ENCODE measurements at places on chromosomes 7 and 10.
A peak's percentile ranks its signal among the peaks of the same experiment; 100 is the strongest.

GRCh38 chr10:33335551-33335800 is 1.0 kb upstream of the NRP1 start:
- no peak for DNase-seq

GRCh38 chr10:13660551-13660920 is 73.8 kb downstream of the PRPF18 start:
- no peak for DNase-seq

- no peak for DNase-seq
These were observed 165.1 kb downstream of the HGF start for GRCh38 chr7:81604808-81605174.

- DNase-seq, result no peak
These were observed 101.2 kb upstream of the PRPS1L1 start for GRCh38 chr7:18128846-18129245.

- no peak for DNase-seq
These were observed 106.0 kb downstream of the ABLIM1 start for GRCh38 chr10:114552050-114552449.

- peak; percentile 18 for DNase-seq
These were observed 45.7 kb upstream of the HSPA12A start for GRCh38 chr10:116787893-116788665.

- DNase-seq, result no peak
These were observed 44.3 kb downstream of the TRRAP start for GRCh38 chr7:98922392-98923187.

DNA sequence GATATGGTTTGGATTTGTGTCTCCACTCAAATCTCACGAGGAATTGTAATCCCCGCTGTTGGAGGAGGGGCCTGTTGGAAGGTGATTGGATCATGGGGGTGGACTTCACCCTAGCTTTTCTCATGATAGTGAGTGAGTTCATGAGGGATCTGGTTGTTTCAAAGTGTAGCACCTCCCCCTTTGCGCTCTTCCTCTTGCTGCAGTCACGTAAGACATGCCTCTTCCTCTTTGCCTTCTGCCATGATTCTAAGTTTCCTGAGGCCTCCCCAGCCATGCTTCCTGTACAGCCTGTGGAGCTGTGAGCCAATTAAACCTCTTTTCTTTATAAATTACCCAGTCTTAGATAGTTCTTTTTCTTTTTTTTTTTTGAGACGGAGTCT is 17.1 kb downstream of the CDNF start:
- no peak for DNase-seq

- DNase-seq, result no peak
These were observed 78.9 kb downstream of the SVIL start for GRCh38 chr10:29555746-29556481.

DNA sequence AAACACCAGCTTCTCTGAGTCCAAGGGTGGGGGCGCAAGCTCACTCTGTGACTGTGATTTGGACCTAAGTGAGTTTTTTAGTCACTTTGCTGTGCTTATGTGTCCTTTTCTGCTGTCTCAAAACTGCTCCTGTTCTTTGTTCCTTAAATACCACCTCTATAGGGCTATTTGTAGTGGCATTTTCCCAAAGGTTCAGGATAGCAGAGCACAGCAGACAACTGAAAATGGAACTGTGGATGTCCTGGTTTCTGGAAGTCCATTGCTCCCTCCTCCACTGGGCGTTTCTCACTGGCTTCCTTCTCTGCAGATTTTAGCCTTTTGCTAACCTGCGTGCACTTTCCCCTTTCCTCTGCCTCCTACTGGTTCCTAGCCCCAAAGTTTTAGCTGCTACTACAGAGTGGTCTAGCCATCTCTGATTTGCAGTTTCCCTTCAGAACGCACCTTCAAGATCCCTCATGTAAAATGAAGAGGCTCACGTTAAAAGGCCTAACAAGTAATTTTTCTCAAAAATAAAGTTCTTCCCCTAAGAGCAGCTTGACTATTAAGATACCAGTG is 25.6 kb downstream of the BLVRA start:
- DNase-seq, result no peak

GRCh38 chr10:20228729-20229128 is 412.5 kb downstream of the PLXDC2 start:
- DNase-seq, result no peak

DNA sequence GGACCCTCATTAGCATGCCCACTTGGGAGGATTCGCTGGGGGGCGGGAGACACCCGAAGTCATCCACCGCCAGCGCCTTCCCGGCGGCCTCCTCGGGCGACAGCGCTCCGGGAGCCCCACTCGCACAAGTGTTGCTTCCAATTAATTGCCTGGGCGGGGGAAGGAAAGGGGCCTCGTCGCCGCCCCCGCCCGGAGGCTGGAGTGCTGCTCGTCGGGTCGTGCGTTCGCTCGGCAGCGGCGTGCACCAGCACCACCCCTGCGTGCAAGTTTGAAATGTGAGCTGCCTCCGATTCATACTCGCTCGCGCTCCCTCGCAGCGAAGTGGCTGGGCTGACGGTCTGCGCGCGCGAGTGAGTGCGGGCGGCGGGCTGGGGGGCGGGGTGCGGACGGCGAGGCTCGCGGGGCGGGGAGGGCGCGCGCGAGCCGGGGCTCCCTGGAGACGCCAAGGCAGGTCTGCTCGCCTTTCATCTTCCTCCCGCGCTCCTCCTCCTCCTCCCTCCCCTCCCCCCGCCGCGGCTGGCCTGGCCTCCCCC is 104.6 kb upstream of the PPIF start:
- DNase-seq, result no peak

DNA sequence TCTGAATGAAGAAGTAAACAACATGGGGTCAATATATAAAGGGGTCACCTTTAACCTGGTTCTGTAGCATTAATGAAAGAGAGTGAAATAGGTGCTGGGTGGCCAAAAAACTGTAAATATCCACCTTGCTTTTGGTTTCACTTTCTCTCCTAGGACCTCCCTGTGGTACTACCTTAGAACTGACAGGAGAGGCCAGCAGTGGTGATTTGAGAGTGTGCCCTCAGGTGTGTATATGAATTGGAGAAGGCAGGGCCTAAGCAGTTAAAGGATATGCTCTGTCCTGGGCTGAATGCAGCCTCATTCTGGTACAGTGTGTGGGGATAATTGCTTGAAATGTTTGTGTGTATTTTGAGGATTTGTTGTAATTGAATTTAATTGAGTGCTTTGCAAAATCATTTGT is 62.0 kb downstream of the BBS9 start:
- DNase-seq, result no peak

GRCh38 chr10:112296908-112297331 is 13.7 kb downstream of the TECTB start:
- no peak for DNase-seq

GRCh38 chr7:80584778-80585177 is 53.7 kb upstream of the CD36 start:
- DNase-seq, result no peak

DNA sequence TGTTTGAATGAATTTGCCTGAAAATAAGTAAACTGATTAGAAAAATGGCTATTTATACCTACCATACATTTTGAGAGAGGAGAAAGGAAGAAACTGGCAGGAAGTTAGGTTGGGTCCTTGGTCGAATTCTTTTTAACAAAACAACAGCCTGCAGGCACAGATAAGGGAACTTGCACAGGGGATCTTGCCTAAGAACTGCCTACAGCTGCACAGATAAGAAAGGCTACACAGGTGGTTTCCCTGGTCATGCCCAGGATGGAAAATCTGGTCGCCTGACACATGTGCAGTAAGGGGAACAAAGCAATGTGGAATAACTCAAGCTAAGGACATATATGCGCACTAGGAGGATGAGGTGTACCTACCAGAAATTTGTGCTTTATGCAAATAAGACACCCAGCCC is 732.1 kb upstream of the POT1 start:
- DNase-seq, result no peak

- no peak for DNase-seq
These were observed 138.1 kb upstream of the TCF7L2 start for GRCh38 chr10:112811741-112812551.

GRCh38 chr10:99859585-99859984 is 77.1 kb downstream of the ABCC2 start:
- DNase-seq, result no peak

GRCh38 chr7:135168489-135169140 is 1.9 kb downstream of the CYREN start:
- no peak for DNase-seq

DNA sequence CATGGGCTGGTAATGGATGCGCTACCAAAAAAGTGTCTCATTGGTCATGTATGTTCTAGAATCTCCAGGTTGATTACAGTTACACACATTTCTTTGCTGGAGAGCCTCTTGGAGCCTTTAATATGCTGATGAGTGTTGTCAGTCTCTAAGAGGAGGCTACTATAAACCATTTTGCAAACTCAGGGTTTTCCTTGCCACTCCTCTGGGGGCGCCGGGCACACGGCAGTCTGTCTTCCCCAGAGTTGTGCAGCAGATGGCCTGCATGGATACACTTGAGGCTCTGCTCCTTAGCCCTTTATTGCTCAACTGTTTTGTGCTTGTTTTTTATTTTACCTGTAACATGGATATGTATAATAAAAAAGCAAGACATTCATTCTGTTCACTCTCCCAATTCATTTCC is 196.5 kb downstream of the ACTR3B start:
- DNase-seq, result no peak

DNA sequence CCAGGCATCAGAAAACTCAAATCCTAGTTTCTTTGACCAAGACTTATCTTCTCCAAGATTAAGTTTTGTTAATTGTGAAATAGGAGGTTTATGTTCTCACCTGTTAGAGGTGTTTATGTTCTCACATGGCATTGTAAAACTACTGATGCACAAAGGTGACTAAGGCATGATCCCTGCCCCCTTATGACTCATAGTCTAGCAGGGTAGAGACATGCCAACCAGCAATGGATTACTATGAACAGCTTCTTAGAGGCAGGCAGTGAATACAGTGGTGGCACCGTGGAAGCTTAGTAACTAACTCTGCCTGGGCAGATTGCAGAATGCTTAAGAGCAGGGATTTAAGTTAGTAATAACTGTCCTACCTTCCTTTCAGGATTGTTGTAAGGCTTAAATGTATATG is 400.9 kb downstream of the SORCS3 start:
- no peak for DNase-seq

GRCh38 chr7:134419085-134419484 is 39.8 kb downstream of the AKR1B1 start:
- DNase-seq, result no peak

- DNase-seq, result no peak
These were observed 242.9 kb downstream of the ANKRD7 start for GRCh38 chr7:118467381-118467780.

DNA sequence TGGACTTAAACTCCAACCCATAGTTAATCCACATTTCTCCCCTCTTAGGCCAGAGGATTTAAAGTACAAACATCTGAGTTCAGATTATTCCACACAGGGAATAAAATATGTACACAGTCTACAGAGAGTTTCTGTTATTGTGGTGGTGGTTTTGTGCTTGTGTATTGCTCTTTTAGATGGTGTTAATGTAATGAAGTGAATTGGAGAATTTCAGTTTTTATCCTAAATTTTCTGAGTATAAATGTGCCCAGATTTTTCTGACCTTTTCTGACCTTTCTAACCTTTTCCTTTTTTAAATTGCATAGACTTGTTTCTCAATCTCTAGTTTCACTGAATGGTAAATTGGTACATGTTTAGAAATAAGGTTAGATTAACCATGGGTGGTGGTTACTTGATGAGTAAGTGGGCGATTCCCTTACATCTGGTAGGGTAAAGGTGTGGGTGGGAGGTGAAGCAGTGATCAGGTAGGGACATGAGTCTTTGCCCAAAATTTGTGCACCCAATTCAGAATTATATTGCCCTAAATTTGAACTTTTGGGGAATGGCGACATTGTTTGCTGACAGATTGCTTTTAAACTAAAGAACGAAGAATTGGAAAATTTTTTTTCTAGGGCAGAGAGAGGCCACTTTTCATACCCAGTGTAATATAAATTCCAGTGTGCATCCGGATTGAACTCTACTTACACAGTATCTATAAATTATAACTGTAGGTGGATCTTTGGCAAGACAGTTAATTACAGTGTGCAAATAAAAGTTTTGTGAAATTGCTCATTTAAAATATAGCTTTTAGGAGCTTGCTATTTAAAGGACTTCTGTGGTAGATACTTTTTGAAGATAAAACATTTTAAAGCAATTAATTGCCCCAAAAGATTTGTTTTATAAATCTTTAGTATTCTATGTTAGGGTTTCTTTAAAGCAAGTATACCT is 62.2 kb downstream of the ST7 start:
- no peak for DNase-seq

DNA sequence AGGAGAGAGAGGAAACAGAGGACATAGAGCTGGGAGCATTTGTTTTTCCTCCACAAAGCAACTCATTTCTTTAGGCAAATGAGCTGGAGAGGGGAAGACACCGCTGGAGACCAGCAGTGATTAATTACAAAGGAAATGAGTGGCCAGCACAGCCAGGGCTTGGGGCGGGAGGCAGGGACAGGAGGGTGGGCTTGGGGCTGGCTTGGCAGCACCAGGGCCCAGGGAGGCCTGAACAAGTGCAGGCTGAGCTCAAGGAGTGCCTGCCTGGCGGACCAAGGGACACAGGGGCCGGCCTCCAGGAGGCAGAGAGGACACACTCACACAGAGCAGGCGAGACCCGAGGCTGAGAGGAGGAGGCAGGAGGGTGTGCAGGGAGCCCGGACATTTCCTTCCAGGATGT is 149.0 kb upstream of the UNC5B start:
- no peak for DNase-seq

DNA sequence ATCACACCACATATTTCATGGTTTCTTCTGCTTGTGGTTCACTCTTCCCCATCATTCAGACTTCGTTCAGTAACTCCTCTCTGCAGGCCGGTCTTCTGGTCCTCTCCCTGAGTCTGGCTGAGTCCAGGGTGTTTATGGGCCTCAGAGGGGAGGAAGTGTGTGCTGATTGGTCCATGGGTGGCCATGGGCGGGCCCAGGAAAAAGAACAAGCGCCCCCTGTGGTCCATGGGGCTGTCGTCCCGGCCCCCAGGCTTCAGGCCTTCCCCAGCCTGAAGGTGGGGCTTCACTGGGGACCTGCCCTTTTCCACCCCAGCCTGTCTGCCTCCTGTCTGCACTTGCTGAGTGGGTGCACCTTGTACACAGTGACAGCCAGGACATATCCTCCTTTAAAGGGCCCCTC is 123.7 kb downstream of the VIPR2 start:
- no peak for DNase-seq

- no peak for DNase-seq
These were observed 47.6 kb downstream of the GTF2IRD1 start for GRCh38 chr7:74501298-74501697.

GRCh38 chr7:87960239-87960638 is 26.2 kb downstream of the ADAM22 start:
- DNase-seq, result no peak

DNA sequence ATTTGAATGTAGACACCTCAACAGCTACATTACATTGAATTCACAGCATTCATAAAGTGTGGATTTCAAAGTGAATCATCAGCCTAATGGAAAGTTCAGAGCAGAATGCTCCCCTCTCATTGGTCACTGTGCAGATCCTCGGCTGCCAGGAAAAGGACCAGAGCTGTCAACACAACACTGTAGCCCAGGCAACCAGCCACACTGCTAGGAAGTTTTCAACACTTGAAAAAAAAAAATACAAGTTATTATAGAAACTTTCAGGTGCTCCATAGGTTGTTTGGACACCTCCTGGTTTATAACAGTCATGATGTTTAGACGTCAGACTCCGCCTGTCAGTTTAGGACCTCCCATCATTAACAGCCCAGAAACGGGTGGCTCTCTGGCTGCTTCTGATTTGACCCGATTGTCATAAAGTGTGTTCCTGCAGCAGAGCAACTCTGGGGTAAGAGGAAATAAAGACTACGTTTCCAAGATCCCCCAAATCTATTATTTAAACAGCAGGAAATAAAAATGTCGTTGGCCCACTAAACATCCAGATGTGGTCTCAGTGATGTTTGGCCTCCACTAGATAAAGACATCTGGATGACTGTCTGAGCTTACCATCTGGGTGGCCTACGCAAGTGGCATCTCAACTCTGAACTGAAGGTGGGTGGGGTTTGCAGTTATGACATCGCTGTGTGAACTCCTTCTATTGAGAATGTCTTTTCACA is 117.4 kb downstream of the CABCOCO1 start:
- DNase-seq, result no peak

Measured in stimulated activated CD8-positive, alpha-beta memory T cell treated with anti-CD3 and anti-CD28 coated beads, Interleukin-4, amount 100 ng/mL, for 4 hours (primary cell).